Stimulated activated CD4-positive, alpha-beta T cell treated with anti-CD3 and anti-CD28 coated beads, Interleukin-12 subunit alpha, Interleukin-12 subunit beta, amount 100 ng/mL, for 24 hours (primary cell): ENCODE measurements at places on chromosomes 11 and 22.

DNA sequence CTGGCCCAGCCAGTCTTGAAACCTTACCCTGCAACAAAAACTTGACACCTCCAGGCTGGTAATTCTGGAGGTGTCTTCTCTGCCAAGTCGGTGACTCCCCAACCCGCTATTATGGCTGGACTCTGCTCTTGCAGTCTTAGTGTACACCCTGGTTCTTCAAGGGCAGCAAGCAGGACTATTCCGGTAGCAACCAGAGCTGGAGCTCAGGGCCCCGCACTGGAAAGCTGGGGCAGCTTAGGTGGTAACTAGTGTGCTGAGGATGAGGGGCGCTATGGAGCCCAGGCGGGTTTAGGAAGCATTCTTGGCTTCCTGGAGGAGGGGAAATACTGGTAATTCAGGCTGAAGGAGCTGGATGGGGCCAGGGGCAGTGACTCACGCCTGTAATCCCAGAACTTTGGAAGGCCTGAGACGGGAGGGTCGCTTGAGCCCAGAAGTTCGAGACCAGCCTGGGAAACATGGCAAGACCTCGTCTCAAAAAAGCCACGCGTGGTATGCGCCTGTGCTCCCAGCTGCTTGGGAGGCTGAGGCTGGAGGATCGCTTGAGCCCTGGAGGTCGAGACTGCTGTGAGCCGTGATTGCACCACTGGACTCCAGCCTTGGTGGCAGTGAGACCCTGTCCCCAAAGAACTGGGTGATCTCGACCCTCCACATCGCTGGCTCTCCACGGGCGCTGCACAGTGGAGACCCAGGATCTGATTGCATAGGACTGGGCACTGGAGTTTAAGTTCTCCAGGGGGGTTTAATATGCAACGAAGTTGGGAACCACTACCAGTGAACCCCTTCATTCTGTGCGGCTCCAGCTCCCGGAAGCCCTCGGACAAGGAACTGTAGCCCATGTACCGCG lies 10.6 kb upstream of the AIFM3 start:
- DNase-seq: no peak

DNA sequence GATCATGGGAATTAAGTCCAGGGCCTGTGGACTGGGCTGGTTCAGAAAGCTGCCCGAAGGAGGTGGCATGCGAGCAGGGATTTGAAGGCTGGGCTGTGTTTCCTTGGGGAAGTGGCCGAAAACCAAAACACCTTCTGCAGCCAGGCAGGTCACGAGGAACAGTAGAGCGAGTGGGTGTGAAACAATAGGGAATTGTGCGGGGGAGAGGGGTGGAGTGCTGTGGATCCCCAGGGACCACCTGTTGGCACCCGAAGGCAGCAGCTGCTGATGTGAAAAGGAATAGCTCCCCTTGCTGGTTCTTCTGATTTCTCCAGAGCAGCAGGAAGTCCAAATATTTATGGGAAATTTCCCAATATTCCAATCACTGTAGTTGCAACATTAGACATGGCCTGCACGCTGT lies 24.6 kb downstream of the TP53I11 start:
- no peak for DNase-seq

DNA sequence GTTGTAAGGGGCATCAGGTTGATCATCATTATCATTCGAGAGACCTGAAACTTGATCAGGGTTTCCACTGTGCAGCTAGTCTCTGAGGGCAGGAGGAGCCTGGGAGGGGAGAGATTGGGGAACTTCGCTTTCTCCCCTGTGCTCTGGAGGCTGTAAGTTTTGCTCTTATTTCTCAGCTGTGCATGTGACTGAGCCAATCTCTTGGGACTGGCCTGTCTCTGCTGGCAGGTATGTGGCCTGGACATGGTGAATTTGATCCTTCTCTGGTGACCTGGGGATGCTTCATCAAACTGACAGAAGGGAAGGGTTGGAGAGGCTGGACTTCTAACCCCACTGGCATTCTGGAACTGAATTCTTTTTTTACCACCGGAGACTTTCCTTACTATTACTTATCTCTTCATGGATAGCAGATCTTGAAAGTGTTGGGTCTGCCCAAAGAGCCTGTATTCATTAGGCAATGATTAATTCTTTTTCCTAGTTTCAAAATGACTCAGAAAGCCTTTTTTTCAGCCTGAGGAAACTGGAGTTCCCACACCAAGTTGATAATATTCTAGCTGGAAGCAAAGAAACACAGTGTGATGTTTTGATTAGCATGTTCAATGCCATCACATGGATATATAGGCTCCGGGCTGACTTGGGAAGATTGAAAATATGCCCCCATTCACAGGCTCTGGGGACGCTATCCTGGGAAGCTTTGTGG lies 36.5 kb downstream of the TSPAN18 start:
- DNase-seq: no peak

DNA sequence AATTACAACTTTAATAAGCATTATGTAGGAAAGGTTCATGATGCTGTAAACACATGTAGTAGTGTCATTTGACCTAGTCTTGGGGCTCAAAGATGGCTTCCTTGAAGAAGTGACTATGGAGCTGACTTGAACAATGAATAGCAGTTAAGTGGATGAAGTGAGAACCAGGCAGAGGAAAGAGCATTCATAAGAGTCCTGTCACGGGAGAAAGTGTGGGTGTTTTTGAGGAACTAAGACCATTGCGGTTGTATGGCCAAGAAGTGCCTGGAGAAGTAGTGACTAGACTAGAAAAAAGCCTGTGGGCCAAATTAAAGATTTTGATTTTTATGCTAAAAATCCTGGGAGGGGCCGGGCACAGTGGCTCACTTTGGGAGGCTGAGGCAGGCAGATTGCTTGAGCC lies 7.2 kb upstream of the IL18BP start:
- no peak for DNase-seq

GRCh38 chr11:122833846-122834464 lies 4.3 kb upstream of the CRTAM start:
- no peak for DNase-seq

- DNase-seq: no peak
These were observed 667 bp downstream of the ACCS start for GRCh38 chr11:44066732-44067141.

DNA sequence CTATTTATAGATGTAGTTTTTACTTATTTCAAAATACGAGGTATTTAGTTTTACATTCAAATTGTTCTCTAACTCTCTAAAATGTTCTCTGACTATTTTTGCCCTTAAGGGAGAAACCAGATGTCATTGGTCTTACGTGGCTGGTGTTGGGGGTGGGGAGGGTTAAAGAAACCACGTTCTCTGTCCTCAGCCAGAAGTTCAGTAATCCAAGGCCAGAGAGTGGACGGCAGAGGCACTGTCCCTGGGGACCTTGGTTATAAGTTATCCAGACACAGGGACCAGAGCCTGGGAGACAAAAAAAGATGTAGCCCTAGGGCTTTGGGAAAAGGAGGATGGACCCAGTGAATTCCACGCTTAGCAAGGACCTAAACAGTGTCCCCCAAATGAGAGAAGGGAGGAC lies 706 bp upstream of the OR51E1 start:
- DNase-seq: no peak

- DNase-seq: no peak
These were observed 111.4 kb upstream of the TBCEL start for GRCh38 chr11:120912504-120912903.

- DNase-seq: no peak
These were observed 1.7 kb upstream of the USP28 start for GRCh38 chr11:113876798-113877669.

- DNase-seq: no peak
These were observed 908.3 kb downstream of the FAM181B start for GRCh38 chr11:81825346-81825745.

DNA sequence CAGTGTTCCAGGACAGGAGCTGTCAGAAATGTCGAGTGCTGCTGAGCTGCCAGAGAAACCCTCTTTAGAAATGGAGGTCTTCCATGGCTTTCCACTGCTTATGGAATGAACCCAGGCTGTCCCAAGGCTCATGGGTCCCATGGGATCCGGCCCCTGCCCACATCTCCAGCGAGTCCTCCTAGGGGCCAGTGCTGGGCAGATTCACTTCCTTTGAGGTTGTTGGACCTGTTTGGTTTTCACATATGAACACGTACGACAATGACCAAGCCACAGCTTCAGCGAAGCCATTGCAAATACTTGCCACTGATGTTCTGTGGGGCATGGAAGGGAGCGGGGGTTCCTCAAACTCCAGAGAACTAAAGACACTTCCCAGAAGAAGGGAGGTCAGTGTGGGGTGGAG lies 483.3 kb downstream of the TBC1D22A start:
- no peak for DNase-seq

DNA sequence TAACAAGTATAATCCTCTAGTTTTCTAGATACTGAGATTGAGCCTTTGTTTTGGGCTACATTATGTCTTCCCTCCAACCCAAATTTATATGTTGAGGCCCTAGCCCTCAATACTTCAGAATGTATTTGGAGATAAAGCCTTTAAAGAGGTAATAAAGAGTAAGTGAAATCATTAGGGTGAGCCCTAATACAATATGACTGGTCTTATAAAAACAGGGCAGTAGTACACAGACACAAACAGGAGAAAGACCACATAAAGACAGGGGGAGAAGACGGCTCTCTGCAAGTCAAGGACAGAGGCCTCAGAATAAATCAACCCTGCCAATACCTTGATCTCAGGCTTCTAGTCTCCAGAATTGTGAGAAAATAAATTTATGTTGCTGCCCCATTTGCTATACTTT lies 6.3 kb downstream of the OR10V1 start:
- no peak for DNase-seq

GRCh38 chr22:37019309-37020191 lies at the start of the genes MPST and TST:
Gene MPST, plus strand, starts transcription at chr22:37019742. Its CDS starts 95 bp downstream, at chr22:37019837.
Gene TST, minus strand, starts transcription at chr22:37019447. Its CDS starts 715 bp downstream, at chr22:37018732.
- peak; percentile 31 for DNase-seq

DNA sequence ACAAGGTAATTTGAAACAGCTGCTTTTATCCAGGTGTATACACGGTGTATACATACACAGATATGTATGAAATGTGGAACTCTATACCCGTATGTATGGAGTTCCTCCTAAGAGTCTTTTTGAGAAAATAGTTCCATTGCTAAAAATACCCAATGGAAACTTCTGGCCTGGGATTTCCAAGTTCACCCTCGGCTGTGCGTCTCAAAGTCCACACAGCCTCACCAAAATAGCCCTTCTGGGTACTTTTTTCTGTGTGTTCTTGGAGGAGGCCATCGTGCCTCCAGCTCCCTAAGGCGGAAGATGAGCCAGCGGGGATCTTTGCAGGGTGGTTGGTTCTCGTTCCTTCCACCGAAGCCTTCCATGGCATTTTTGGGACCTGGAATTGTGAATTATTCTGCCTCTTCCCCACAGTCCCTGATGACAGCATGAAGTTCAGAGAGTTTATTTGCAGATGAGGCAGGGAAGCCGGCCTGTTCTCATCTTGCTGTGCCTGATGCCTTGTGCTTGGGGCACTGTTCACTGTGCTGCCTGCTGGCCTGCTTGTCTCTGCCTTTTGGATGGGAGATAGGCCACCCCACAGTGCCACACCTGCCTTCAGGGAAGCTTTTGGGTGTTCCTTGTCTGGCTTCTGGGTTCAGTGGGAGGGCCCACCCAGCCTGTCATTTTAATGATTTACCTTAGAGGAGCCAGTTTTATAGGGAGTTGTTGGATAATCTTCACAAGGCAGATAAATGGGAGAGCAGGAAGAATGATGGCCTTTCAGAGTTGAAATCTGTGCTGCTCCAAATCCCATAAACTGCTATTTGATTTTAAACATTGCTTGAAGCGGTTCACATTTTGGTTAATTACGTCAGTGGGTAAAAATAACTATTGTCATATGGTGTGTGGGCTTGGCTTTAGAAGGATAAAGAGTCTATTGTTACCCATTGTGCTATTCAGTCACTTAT lies 112.7 kb upstream of the OR4B1 start:
- DNase-seq: no peak

DNA sequence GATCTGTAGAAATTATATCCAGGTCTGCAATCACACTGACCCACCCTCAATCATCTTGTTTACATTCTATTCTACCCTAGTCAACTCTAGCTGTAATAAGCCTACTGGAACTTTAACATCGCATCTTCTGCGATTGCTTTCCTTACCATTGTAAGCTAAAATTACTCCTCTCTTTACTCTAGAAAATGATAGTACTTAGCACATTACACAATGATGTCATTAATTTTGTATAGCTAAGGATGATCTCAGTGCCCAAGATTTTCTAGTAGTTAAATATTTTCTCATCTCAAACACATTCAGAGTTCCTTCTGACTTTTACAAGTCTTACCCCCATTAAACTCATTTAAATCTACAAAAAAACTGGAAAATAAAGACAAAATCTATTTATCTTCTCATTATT lies 39.6 kb upstream of the CTSC start:
- DNase-seq: no peak

DNA sequence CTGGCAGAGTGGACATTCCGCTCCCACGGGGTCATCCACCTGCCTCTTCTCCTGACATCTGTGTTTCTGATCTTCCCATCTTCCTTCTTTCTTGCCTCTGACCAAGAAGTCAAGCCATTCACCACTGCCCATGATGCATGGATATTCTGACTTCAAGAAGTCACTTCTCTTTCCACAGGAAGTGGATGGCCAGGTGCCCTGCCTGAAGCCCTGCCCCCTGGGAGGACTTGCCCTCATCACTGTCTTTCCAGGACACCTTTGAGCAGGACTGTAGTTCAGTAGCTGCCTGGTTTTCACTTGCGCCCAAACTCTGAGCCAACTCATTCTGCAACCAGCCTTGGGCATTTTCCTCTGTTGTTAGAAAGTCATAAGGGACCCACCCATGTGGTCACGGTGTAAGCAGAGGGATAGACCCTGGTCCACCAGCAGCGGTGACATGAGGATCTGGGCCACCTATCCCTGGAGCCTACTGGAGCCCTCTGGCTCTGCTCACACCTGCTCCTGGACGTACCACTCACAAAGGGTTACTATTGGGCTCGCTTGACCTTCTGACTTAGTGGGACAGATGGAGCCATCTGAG lies 6.9 kb downstream of the CYTH4 start:
- no peak for DNase-seq

- no peak for DNase-seq
These were observed 101.7 kb downstream of the ABTB2 start for GRCh38 chr11:34256150-34256549.

DNA sequence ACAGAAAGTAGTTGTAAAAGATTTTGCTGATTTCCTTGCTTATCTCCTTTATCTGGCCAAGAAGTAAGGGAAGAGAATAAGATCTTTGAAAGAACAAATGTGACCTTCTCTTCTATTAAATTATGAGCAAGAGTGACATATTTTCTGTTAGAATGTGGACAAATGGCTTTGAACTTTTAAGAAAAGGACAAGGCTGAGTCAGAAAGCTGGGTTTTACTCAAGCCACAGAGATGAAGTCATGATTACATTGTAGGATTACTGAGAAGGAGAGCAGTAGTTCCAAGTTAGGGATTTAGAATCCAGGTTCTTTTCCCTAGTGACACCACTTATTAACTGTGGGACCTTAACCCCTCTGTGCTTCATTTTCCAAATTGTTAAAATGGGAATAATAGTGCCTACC lies 13.5 kb downstream of the CCDC90B start:
- no peak for DNase-seq
